Stimulated activated CD4-positive, alpha-beta T cell treated with anti-CD3 and anti-CD28 coated beads, Interleukin-12 subunit alpha, Interleukin-12 subunit beta, amount 100 ng/mL, for 4 hours (primary cell): ENCODE measurements at places on chromosomes 4 and X.

- no peak for DNase-seq
Measured at GRCh38 chr4:119646347-119647071, 17.9 kb upstream of the PDE5A start.

GRCh38 chrX:7164174-7164573 lies 16.2 kb upstream of the PUDP start:
- DNase-seq, result no peak

GRCh38 chrX:55919367-55920221 lies 202.0 kb downstream of the RRAGB start:
- DNase-seq, result no peak

DNA sequence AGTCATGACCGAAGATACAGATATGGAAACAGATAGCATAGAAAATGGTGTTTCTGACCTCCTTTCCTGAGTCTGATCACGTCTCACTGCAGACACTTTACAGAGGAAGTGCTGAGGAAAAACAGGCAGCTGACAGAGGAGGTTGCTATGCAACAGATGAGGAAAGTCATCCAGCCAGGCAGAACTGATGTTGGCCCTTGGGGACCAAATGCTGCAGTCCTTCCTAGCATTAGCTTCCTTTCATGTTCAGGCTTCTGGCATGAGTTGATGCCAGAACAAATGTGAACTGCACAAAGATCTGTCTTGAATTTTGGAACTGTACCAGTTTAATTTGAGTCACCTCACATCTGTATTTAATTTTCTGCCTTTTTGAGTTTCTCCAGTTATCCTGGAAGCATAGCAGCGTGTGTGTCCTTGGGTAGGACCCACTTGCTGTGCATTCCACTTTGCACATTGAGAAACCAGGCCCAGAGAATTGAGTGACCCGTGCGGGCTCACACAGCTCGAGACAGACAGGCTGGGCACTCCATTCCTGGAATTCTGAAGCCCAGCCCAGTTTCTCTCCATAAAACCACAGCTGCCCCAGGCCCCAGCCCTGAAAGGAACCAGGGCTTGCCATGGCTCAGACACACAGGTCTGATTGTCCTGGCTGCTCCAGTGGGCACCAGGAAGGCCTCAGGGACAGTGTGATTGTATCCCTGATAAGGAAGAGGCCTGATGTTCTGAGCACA lies 1.4 kb upstream of the MAGED1 start:
- no peak for DNase-seq

GRCh38 chr4:91681091-91681490 lies 622.7 kb upstream of the GRID2 start:
- no peak for DNase-seq

GRCh38 chr4:11608992-11609391 lies 180.3 kb upstream of the HS3ST1 start:
- no peak for DNase-seq

- no peak for DNase-seq
Measured at GRCh38 chrX:125786316-125786715, 379.8 kb downstream of the DCAF12L2 start.

GRCh38 chr4:147780137-147780777 lies 48.4 kb downstream of the ARHGAP10 start:
- DNase-seq, result no peak
